Stimulated activated CD8-positive, alpha-beta memory T cell treated with anti-CD3 and anti-CD28 coated beads, Interleukin-15, amount 100 ng/mL, for 1 hour (primary cell): ENCODE measurements at places on chromosomes 6 and 20.

DNA sequence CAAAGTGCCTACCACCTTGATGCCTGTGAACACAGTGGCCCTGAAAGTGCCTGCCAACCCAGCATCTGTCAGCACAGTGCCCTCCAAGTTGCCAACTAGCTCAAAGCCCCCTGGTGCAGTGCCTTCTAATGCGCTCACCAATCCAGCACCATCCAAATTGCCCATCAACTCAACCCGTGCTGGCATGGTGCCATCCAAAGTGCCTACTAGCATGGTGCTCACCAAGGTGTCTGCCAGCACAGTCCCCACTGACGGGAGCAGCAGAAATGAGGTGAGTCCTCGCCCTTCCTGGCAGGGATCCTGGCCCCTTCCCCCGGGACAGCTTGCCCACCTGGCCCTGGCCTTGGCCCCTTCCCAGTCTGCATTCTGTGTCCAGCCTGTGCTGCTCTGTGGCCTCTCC, 17.9 kb downstream of the MAVS start:
- DNase-seq, result no peak

- DNase-seq, result peak; percentile 27
Observed at GRCh38 chr20:45823949-45824835, 2.9 kb downstream of the TNNC2 start.

DNA sequence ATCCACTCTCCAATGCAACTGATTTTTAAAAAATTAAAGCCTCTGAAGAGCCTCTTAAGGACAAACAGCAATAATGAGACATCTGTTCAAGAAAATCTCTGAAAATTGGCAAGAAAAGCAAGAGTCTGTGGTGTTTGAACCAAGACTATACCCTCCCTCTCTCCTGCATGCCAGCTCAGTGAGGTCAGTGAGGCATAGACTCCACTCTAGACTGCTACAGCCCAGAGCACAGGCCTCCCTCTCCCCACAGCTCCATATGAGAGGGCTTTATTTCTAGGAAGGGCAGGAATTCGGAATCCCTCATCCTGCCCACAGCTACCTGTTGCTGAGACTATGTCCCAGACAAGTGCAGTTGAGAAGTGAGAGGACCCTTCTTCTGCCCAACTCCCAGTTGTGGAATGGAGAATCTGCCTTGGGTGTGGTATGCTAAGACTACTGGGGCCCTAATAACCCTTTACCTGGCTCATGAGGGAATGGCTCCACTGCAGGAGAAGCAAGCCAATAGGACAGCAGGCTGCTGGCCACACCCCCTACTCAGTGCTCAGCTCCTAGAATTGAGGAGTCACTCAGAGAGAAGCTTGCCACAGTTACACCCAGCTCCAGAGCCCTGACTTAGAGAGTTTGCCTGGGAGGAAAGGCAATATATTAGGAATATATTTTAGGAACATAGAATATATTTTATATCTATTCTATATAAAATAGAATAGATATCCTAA, 22.7 kb upstream of the HLA-DQA1 start:
- no peak for DNase-seq

DNA sequence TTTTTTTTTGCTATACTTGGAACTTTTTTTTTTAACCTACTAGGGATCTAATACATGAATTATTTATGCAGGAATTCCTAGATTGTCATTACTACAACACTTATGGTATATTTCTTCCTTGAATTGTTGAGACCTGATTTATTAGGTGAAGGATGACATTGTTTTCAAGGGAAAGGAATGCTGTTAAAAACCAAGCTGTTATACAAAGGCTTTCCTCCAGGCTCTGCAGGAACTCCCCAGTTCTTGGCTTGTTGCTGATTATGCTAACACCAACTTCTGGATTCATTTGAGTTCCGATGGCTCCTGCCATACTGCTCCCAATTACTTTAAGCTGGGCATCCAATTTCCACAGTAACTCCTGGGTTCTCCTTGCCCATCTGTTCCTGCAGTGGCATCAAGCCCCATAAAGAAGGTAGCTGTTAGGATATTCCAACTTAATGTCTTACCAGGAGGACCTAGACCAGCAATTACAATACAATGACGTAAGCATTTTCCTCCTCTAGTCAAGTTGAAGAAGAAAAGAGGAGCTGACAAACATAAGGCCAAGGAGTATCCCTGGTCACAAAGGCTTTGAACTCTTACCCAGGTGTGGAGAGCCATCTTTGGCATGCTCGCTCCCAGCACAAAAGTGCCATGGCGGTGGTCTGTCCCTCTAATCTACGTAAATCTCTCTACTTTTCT, 215.9 kb upstream of the AGPAT4 start:
- no peak for DNase-seq

- no peak for DNase-seq
Observed at GRCh38 chr6:167047554-167047953, 48.4 kb downstream of the CEP43 start.

DNA sequence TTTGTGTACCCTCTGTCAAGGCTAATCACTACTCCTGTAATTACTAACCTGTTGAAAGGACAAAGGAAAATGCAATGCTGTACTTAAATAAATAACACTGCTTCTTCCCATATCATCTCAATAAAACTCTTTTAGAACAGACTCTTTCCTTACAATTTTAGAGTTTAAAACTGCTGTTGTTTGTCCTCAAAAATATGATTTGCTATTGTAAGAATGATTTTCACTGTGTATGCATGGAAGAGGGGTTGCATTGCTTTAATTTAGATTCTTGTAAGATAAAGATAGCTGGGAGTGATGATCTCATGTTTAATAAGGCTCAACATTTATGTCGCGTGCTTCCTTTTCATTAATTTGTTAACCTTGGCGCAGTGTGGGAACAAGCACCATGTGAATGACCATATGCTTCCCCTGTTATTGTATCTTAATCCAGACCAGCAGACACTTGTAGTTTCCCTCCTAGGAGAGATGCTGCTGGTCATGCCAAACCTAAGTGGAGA, 89.8 kb upstream of the ATXN1 start:
- no peak for DNase-seq

GRCh38 chr20:47124181-47124717, 229.6 kb downstream of the EYA2 start:
- DNase-seq, result no peak

GRCh38 chr6:33452496-33452895, 1.9 kb upstream of the ZBTB9 start:
- DNase-seq, result no peak

DNA sequence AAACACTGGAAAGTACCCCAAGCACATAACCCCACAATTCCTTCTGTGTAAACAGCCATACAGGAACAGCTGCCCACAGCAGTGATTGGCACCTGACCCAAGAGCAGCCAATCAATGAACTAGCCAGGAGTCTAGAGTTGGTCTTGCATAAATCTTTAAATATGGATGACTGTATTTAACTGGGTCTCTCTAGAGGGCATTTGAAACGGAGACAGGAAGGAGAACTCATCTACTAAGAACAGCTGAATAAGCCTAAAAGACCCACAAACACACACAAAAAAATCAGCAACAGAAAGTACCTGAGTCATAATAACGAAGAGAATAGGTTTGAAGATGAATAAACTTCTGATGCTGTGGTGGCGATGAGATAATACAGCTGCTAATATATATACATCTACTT, 49.0 kb upstream of the ASF1A start:
- DNase-seq, result no peak

GRCh38 chr20:54023406-54023805, 47.0 kb downstream of the BCAS1 start:
- no peak for DNase-seq

DNA sequence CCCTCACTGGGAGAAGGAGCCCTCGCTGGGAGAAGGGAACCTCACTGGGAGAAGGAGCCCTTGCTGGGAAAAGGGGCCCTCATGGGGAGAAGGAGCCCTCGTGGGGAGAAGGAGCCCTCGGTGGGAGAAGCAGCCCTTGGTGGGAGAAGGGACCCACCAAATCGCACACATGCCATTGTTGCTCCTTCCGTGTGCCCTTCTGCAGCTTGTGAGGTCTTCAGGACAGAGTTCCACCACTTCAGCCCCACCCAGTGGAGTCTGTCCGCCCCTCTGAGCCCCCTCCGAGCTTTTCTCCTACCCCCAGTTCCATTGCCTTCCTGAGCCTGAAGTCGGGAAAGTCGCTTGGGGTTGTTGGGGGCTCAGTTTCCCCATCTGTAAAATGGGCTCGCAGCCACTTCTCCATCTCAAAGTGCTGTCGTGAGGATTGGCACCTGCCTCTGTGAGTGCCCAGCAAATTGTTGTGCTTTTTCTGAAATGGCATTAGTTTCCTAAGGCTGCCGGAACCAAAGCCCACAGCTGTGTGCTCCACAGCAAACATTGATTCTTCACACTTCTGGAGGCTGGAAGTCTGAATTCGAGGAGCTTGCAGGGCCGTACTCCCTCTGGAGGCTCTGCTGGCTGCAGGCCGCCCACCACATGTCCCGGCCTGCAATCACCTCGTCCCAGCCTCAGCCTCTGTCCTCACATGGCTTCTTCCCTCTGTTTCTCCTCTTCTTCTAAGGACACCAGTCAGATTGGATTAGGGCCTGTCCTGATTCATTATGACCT, 124.7 kb upstream of the PMEPA1 start:
- DNase-seq, result no peak

DNA sequence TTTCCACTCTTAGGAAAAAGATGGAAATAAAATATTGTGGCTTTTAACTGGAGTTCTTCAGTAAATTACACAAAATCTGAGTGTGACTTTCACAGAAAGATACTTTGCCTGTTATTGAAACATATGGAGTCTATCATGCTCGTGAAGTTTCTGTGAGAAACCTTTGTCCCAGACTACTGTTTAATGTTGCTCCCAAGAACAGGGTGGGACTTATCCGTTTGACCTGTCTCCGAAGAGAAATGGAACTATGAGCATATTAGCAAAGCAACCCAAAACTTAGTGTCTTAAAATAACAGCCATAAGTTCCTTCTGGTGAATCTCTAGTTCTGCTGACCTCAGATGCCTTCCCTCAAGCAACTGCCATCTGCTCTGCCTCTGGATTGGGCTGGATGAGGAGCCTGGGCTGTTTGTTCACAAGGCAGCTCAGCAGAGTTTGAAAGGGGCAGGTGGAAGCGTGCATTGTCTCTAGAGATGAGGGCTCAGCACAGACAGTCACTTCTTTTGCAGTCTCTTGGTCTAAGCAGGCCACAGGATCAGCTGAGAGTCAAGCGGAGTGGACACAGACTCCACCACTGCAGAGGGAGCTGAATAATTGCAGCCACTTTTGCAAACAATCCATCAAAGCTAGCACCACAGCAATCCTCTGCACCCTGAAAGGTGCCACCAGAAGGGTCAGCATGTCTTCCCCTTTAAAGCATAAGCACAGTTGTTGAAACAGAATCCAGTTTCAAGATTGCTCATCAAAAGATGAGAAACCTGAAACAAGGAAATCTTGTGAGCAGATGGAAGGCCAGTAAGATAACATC, 52.8 kb downstream of the MYB start:
- DNase-seq, result no peak

- no peak for DNase-seq
Observed at GRCh38 chr6:169890049-169890448, 138.6 kb downstream of the ERMARD start.

DNA sequence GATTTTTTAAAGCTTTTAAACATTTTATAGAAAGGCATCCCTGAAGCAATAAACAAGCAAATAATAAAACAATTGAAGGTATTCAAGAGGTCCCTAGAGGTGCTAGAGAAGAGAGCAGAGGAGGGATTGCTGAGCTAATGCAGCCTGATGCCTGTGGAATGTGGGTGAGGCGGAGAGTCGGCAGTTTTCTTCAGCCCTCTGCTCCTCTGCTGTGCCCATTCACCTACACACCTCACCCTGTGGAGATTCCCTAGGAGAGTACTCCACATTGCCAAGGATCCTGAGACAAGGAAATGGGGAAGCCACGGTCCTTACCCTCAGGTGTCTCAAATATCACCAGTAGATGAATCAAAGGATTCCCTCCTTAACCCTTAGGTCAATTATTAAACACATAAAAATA, 199.8 kb upstream of the POU3F2 start:
- DNase-seq, result no peak
